CD4-positive, CD25-positive, alpha-beta regulatory T cell (primary cell): ENCODE measurements at places on chromosomes 1 and 21. TPM values are rescaled to one million over a fixed set of nuclear protein-coding genes. Genes with fewer than 3 reads are reported as not detected.

GRCh38 chr1:57341721-57342120 lies 82.1 kb downstream of the DAB1 start:
- no peak for DNase-seq
- H3K4me3 ChIP-seq: no peak overlapping the region
- H3K4me1 ChIP-seq: no peaks in the 10 kb centered on the region
- no peaks in the 10 kb centered on the region for H3K27me3 ChIP-seq
- H3K36me3 ChIP-seq: no peaks in the 10 kb centered on the region

GRCh38 chr1:4797016-4797410 lies 142.6 kb downstream of the AJAP1 start:
- no peaks in the 10 kb centered on the region for H3K27me3 ChIP-seq
- no peak overlapping the region for H3K27ac ChIP-seq
- H3K4me3 ChIP-seq: no peak overlapping the region

DNA sequence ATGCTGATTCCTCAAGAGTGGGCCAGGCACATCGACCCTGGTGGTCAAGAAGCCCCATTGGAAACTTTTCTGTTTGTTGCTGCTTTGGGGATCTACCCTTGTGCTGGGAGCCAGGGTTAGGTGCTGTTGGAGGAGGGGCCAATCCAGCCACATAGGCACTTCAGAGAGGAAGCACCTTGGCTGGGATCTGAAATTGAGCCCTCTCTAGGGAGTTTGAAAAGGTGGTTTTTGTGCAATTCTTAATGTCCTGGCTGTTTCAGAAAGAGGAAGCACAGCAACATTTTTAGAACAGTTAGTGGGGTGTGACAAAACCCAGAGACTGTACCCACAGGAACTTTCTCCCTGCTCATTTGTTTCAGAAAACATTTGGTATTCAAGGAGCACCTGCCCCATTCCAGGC lies 17.2 kb upstream of the BEND5 start:
- no peaks in the 10 kb centered on the region for H3K36me3 ChIP-seq
- H3K4me1 ChIP-seq: no peaks in the 10 kb centered on the region
- no peak for DNase-seq
- no peaks in the 10 kb centered on the region for H3K27me3 ChIP-seq

DNA sequence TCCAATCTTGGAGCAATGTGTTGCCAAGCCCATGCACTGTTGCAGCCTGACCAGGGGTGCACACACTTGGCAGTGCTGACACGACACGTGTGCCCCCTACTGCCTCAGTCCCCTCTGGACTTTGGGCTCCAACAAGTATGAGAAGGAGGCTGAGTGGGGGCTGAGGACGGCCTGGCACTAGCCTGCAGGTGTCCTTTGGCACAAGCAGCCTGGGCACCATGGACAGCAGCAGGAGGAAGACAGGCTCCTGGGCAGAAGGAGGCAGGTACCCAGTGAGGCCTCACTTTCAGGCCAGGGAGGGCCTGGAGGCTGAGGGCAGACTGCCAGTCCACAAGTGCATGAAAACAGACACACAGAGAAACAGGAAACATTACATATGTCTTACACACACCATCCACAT lies 1702.9 kb upstream of the B3GALT2 start:
- no peak overlapping the region for H3K4me3 ChIP-seq
- H3K27ac ChIP-seq: no peak overlapping the region
- H3K36me3 ChIP-seq: no peaks in the 10 kb centered on the region

DNA sequence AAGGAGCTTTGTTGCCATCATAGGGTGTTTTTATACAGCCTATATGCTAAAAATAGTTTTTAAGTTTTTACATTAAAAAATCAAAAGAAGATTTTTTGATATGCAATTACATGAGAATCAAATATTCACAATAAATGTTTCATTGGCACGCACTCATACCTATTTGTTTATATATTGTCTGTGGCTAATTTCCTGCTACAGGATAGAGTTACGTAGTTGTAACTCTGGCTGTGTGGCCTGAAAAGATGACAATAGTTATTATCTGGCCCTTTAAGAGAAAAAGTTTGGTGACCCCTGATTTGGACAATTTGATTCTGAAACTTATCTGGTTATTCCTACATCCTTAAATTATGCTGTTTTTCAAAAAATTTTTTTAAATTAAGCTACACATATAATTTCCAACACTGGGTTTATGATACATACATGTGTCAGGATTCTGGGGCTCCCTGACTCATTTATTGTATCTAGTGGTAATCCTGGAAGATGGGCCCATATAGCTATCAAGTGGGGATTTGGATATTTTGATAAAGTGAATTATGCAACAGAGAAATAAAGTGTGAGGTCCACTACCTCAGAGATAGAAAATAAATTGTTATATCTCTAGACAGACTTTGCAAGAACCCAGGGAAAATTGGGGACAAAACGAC lies 370.2 kb upstream of the LYPLAL1 start:
- no peaks in the 10 kb centered on the region for H3K27me3 ChIP-seq
- H3K4me1 ChIP-seq: no peaks in the 10 kb centered on the region
- DNase-seq: no peak
- H3K36me3 ChIP-seq: no peaks in the 10 kb centered on the region

GRCh38 chr1:59331686-59332620 lies 35.1 kb downstream of the FGGY start:
- no peaks in the 10 kb centered on the region for H3K4me1 ChIP-seq
- DNase-seq: no peak
- H3K4me3 ChIP-seq: no peak overlapping the region
- H3K27me3 ChIP-seq: no peaks in the 10 kb centered on the region

- peaks cover 16% of the 10 kb centered on the region for H3K4me1 ChIP-seq
- H3K27me3 ChIP-seq: no peaks in the 10 kb centered on the region
- DNase-seq: peak; percentile 65
- no peaks in the 10 kb centered on the region for H3K36me3 ChIP-seq
Measured at GRCh38 chr1:222814536-222815439, at the start of gene DISP1. Gene DISP1, plus strand, starts transcription at chr1:222815039. Its CDS starts 127,785 bp downstream, at chr1:222942824.

GRCh38 chr1:44442791-44443190 lies 37.7 kb downstream of the RNF220 start:
- no peak for DNase-seq
- no peaks in the 10 kb centered on the region for H3K36me3 ChIP-seq
- no peak overlapping the region for H3K27ac ChIP-seq
- H3K27me3 ChIP-seq: peaks cover 22% of the 10 kb centered on the region
- no peaks in the 10 kb centered on the region for H3K4me1 ChIP-seq

DNA sequence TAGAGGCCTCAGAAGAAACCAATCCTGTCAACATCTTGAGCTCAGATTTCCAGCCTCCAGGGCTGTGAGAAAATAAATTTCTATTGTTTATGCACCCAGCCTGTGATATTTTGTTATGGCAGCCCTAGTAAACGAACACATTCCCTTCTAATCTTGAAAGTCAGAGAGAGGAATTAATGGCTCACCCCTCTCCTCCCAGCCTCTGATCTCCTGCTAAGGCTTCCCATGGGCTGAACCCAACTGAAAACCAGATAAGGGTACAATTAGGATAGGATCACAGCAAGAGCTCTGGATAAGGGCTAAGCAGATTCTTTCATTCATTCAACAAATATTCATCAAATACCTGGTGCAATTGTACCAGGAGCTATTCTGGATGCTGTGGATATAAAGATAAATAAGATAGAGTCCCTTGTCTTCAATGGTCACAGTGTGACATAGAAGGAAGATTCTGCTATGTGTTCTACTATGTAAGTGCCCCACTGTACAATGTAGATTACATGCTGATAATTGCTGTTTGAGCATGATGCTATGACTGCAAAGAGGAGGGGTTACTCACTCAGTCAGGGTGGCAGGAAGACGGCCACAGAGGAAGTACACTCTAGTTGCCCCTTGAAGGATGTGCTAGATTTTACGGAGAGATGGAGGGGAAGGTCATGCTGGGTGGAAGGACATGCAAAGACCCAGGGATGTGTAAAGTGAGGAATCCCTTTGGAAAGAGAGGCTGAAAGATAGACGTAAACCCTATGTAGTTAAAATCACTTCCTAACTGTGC lies 203.3 kb upstream of the JUN start:
- no peak overlapping the region for H3K27ac ChIP-seq
- no peaks in the 10 kb centered on the region for H3K36me3 ChIP-seq
- no peaks in the 10 kb centered on the region for H3K4me1 ChIP-seq
- peaks cover 2% of the 10 kb centered on the region for H3K27me3 ChIP-seq
- H3K4me3 ChIP-seq: no peak overlapping the region

DNA sequence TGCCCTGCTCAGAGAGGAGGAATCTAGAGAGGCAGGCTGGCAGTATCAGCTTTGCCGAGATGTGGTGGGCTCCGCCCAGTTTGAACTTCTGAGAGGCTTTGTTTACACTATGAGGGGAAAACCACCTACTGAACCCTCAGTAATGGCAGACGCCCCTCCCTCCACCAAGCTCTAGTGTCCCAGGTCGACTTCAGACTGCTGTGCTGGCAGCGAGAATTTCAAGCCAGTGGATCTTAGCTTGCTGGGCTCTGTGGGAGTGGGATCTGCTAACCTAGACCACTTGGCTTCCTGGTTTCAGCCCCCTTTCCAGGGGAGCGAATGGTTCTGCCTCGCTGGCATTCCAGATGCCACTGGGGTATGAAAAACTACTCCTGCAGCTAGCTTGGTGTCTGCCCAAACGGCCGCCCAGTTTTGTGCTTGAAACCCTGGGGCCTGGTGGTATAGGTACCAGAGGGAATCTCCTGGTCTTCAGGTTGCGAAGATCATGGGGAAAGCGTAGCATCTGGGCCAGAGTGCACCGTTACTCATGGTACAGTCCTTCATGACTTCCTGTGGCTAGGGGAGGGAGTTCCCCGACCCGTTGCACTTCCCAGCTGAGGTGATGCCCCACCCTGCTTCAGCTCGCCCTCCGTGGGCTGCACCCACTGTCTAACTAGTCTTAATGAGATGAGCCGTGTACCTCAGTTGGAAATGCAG lies 43.6 kb downstream of the C21orf91 start:
- H3K4me1 ChIP-seq: peaks cover 39% of the 10 kb centered on the region
- H3K27ac ChIP-seq: peak overlapping the region; percentile 84
- H3K4me3 ChIP-seq: peak overlapping the region; percentile 68
- no peaks in the 10 kb centered on the region for H3K36me3 ChIP-seq

- H3K4me3 ChIP-seq: no peak overlapping the region
- no peak overlapping the region for H3K27ac ChIP-seq
- no peaks in the 10 kb centered on the region for H3K27me3 ChIP-seq
- H3K4me1 ChIP-seq: no peaks in the 10 kb centered on the region
Measured at GRCh38 chr1:37561133-37562132, 4.7 kb downstream of the DNALI1 start.

DNA sequence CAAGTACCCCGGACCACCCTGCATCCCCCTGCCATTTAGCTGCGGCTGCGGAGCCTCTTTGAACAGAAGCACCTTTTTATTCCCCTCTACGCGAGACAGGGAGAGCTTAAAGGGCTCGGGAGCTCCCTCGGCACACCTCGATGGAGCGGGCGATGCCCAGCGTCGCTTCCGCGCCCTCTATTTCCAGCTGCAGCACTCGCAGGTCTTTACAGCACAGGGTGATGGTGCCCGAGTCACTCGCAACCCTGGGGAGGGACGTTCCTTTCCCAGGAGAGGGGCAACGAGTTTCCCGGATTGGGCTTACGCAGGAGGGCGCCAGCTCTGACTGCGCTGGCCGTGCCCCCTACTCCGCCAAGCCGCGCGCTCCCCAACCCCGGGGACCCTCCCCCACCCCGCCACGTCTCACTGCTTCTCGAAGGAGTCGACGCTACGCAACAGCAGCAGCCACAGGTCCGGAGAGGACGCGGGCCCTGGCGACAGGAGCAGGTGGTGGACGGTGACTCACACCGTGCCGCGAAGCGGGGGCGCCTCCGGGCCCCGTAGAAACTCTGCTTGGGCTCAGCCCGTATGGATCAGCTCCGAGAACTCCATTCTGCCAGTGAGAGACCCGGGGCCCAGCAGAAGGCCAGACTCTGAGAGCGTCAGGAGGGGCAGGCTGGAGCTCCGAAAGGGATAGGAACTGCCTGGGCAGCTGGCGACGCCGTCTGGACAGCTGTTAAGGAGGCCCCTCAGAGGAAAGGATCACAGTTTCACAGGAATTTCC lies 5.8 kb upstream of the FAM167B start:
- no peaks in the 10 kb centered on the region for H3K36me3 ChIP-seq
- H3K4me3 ChIP-seq: peak overlapping the region; percentile 70
- no peaks in the 10 kb centered on the region for H3K27me3 ChIP-seq
- peak; percentile 27 for DNase-seq

DNA sequence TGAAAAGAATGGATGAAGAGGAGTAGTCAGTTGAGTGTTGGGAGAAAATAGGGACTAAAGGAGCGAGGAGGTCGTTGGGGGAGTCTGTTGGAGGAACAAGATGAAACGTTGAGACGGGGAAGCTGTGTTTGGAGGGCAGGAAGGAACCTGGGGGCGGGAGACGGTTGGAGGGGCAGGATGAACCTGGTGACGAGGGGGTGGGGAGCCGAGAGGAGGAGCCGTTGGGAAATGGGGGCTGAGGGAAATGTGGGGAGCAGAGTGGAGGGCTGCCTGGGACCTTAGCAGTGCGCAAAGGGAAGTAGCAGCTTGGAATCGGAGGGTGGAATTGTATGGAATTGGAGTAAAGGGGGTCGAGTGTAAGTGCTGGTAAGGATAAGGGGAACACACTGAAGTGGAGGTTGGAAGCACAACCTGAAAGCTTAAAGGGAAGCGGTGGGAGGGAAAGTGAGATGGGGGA lies 630 bp downstream of the MTF2 start:
- DNase-seq: no peak
- H3K4me3 ChIP-seq: peak overlapping the region; percentile 98

- peaks cover 22% of the 10 kb centered on the region for H3K27me3 ChIP-seq
- H3K4me3 ChIP-seq: peak overlapping the region; percentile 11
- peaks cover 52% of the 10 kb centered on the region for H3K4me1 ChIP-seq
- no peaks in the 10 kb centered on the region for H3K36me3 ChIP-seq
- no peak for DNase-seq
Measured at GRCh38 chr1:61079898-61080336, 2.4 kb upstream of the NFIA start.

DNA sequence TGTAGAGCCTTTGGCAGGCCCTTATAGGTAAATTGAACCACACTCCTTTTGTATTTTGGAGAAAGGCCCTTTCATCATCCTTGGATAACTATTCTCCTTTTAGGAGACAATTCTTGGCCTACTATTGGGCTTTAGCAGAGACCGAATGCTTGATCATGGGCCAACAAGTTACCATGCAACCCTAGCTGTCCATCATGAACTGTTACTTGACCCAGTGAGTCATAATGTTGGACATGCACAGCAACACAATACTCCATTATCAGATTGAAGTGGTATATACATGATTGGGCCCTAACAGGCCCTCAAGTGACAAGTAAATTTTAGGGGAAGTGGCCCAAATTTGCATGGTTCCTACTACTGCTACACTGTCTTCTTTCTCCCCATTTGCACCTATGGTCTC lies 84.4 kb downstream of the CATSPERE start:
- H3K27me3 ChIP-seq: no peaks in the 10 kb centered on the region
- no peak for DNase-seq
- no peak overlapping the region for H3K4me3 ChIP-seq
- H3K4me1 ChIP-seq: no peaks in the 10 kb centered on the region

- H3K27ac ChIP-seq: no peak overlapping the region
- H3K4me3 ChIP-seq: no peak overlapping the region
Measured at GRCh38 chr1:97007840-97008604, 286.4 kb downstream of the PTBP2 start.

Gene ADAMTS5
- not detected for total RNA-seq

Gene TRPM2
- total RNA-seq: 3.1 TPM

Gene CLEC20A
- total RNA-seq: not detected

Gene AADACL4
- not detected for total RNA-seq

Gene PMF1
- 69.3 TPM for total RNA-seq

Gene ALDH9A1
- total RNA-seq: 32.1 TPM

Gene LRRC38
- total RNA-seq: not detected

Gene STIL
- 5.1 TPM for total RNA-seq

Gene EPS8L3
- total RNA-seq: not detected
